ENCODE measurements at places on chromosomes 5 and 9.

DNA sequence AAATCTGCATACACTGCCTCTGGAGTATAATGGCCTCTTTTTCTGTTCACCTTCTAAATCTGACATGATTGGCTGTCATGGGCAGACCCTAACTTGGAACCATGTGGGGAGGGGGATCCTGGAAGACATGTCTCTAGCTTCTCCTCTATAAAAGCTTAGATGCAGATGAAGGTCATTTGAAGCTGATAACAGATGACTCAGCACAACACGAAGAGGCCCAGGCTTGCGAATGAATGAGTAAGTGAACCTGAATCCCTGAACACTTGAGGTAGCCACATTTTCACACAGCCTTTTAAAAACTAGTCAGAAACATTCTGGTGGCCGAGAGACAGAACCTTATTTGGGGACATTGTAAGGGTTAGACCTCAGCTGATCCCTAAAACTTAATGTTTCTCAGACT lies 282.6 kb downstream of the ELAVL2 start:
- no peak for DNase-seq

- DNase-seq: no peak
Measured at GRCh38 chr9:20805766-20806165, 121.7 kb downstream of the FOCAD start.

DNA sequence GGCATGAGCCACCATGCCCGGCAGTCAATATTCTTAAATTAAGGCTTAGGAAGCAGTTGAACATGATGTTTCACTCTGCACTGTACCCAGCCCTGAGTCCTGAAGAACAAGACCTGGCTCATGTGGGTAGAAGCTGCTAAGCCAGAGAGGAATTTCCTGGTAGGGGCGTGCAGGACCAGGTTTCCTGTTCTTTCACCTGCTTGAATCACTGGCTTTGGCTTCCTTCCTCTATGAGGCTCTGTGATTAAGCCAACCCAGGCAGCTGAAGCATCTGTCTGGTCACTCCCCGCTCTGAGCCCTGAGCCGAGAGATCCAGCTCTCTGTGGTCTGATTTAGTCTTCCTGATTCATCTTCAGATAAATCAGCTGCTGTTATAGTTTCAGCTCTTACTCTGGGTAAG lies 29.1 kb downstream of the CFAP77 start:
- DNase-seq: no peak

GRCh38 chr5:138663009-138663408 lies 87.8 kb upstream of the HSPA9 start:
- DNase-seq: peak; percentile 63

DNA sequence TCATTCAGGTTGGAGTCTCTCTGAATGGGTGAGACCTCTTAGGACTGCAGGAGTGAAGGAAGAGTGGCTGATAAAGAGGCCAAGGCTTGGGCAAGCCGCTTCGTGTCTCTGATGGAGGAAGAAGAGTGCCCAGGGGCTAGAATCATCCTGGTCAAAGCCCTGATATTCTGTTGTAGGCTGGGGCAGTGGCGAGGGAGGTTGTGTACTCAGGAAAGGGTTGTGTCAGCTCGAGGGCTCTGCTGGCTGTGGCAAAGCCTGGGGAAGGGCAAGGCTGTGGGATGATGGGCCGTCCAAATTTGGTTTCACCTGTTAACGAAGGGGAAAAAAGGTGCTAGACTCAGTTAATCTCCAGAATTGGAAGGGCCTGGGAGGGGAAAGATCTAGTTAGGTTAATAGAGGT lies 2.4 kb upstream of the TRMT10B start:
- DNase-seq: no peak

All from CD4-positive, CD25-positive, alpha-beta regulatory T cell (primary cell).